ENCODE measurements at places on chromosomes 1 and 21.

- no peak for DNase-seq
Measured at GRCh38 chr1:193111641-193112090, 6.5 kb upstream of the GLRX2 start.

- DNase-seq, result no peak
Measured at GRCh38 chr1:93668951-93669350, 12.7 kb downstream of the BCAR3 start.

DNA sequence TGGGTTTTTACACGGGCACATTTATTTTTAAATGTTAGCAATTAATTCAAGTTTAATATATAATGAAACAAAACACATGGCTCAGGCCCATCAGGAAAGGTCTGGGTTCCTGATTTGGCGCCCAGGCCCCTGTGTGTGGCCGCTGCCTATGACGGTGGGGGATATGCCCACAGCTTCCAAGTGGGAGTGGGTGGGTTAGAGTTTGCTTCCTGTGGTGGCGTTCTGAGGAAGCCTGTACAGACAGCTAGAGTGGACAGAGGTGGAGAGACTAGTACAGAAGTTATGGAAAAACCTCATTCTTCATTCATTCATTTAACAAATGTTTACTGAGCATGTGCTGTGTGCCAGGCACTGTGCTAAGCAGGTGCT lies 22.4 kb upstream of the EPS8L3 start:
- DNase-seq, result no peak

DNA sequence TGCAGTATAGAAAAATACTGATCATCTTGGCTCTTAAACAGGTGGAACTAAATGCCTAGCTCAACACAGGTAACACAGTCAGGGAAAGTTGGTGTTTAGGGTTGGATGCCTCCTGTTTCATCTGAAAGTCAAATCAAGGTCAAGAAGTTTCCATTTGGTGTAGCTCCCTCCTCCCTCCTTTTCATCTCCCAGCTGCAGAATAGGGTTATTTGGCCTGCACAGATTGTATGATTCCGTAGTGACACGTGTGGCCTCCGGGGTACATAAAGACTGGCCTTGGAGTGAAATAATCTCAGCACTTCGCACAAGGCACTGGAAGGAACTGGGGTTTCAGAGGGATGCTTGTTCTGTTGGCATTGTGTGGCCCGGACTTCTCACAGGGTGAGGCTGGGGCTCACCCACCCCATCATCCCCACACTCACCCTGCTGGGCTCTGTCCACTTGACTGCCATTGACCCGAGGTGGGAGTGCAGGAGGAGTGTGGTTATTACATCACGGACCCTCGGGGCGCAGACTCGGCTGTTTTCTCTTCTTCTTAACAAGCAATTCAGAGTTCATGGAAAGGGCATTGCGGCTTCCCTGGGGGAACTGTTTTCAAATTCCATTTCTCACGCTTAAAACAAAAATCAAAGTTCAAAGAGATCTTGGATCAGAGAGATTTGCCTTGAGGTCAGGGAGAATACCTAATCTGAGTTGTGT lies 18.4 kb downstream of the IGSF5 start:
- no peak for DNase-seq

DNA sequence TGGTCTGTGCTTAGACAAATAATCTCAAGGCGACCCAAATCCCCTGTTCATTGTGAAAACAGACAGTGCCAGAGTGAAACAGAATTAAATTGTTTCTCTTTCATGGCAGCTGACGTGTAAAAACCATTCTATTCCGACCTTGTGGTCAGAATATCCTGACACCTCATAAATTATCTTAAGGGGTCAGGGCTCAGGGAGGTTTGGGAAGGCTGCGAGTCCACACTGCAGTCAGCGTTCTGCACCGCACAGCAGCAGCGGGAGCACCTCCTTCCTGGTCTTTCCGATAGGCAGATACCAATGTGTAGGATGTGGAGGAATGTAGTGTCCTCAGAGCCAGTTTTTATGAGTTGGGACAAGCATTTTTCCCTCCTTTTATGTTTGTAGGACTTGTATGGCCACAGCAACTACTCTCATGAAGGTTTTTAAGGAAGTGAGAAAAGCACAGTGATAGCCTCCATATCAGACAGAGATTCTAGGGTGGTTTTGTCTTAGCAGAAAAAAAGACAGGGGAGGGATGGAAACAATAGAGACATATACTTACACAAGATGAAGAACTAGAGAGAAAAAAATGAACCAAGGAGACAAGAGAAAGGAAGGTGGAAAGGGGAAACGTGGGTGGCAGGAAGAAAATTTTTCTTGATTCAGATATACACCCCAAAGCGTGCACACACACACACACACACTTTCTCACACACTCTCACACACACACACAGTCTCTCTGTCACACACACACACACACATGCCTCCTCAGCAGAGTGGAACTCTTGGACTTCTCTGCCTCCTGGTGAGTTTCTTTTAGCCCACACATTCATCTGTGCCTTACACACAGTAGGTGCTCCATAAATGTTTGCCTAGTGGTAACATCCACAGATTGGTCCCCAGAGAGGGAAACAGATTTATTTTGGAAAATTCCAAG lies 68.6 kb downstream of the NTMT2 start:
- DNase-seq, result no peak

GRCh38 chr1:86757272-86757984 lies 53.1 kb downstream of the SH3GLB1 start:
- no peak for DNase-seq

- no peak for DNase-seq
Measured at GRCh38 chr21:46604975-46605766, at the start of gene S100B. Gene S100B, minus strand, starts transcription at chr21:46605082. Its CDS starts 2,667 bp downstream, at chr21:46602415.

DNA sequence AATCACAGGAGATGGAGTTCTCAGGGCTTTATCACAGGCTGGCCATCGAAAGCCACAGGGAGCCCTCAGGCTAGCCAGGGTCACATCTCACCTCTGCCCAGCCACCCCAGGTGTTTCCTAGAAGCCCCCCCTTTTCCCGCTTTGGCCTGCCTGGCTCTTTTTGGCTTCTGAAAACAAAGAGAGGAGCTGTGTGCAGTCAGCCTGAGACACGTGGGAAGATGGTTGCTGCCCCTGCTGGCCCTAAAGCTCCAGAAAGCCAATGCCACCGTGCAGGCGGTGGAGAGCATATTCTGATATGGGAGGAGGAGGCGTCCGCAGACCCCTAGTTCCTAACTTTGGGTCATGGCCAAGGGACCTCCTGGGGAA lies 18.7 kb upstream of the LBR start:
- DNase-seq, result no peak

DNA sequence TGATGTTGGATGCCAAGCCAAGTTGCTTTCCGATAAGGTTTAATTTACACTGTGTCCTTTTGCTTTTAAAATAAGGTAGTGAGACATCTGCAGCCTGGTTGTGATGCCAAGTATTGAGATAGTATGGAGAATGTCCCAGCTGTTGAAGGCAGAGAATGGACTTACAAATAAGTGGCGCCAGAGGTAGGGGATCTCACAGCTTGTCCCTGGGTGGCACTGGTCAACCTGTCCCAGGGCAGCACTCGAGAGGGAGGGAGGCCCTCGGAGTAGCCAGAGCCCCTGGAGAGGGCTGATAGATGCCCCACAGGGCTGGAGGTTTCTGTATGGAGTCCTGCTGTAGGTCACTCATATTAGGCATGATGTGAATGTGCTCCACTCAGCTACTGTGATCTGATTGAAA lies 98.5 kb downstream of the GALNT2 start:
- no peak for DNase-seq

DNA sequence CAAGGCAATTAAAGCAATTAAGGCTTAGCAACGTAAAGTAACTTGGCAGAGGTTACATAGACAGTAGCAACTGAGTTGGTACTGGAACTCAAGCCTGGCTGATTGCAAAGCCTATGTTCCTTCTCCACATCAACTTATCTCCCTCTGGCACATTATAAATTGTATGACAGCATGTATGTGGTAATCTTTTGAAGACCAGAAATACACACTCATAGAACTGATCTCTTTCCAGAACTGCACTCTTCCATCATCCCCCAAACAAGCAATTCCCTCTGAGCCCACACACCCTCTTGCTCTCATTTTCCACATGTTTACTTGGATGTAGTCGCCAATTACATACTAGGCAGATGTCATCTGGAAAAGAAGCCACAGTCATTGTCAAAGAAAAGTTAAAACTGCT lies 502.2 kb downstream of the PLPP3 start:
- no peak for DNase-seq

GRCh38 chr1:147077936-147078605 lies 94.2 kb downstream of the PRKAB2 start:
- no peak for DNase-seq

Measured in mucosa of descending colon (tissue), 3 donors.